Endothelial cell of umbilical vein (primary cell): ENCODE measurements at places on chromosomes 4 and X. TPM values are rescaled to one million over a fixed set of nuclear protein-coding genes. Genes with fewer than 3 reads are reported as not detected.

SLC38A5 gene
- total RNA-seq = 25.1 and 28.8 TPM in 2 replicates

MANBA gene
- total RNA-seq = 7.7 and 8.3 TPM in 2 replicates

TMSB15A gene
- 6.0 and 6.7 TPM in 2 replicates for total RNA-seq

PLK4 gene
- 34.8 and 37.7 TPM in 2 replicates for total RNA-seq

GAGE1 gene
- total RNA-seq = not detected in 2 replicates

GUF1 gene
- total RNA-seq = 19.9 and 20.2 TPM in 2 replicates

REPS2 gene
- 2.6 and 4.9 TPM in 2 replicates for total RNA-seq

FAM53A gene
- 1.3 and 1.7 TPM in 2 replicates for total RNA-seq

SPANXD gene
- not detected in 2 replicates for total RNA-seq

WAS gene
- 0.73 TPM in 1 of 2 replicates, not detected in the other for total RNA-seq

MAGED4 gene
- 9.1 and 25.3 TPM in 2 replicates for total RNA-seq
